ENCODE measurements at places on chromosomes 12 and 14.

DNA sequence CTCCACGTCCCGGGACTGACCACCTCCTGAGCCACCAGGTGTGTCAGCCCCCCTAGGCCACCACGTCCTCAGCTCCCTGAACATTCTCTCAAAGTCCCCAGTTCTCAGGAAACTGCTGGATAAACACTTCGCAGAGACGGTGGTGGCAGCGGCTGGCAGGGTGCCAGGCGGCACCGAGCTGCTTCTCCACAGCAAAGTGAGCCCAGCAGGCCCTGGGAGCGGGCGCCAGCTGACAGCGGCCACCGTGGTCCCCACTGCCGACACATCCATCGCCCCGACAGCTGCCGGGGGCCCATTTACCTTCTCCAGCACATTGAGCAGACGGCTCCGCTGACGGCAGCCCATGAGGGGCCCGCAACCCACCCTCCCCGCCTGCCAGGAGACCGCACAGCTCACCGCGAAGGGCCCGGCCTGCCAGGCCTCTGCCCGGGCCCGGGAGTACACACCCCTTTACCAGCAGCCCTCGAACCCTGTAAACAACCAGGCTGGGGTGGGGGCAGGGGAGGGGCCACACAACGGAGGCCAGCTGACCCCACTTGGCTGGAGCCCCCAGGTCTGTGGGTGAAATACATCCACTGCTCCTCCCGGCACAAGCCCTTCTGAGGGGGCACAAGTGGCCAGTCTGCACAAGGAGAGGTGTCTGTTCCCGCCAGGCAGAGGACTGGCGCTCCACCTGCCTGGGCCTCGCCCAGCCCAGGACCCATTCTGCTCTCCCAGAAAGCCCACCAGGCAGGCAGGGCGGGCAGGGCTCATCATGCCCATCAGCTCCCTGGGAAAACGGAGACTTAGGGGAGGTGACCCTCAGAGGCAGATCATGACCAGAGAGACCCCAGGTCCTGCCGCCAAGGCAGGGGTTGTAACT, 10.5 kb downstream of the AKT1 start:
- DNase-seq, result no peak

DNA sequence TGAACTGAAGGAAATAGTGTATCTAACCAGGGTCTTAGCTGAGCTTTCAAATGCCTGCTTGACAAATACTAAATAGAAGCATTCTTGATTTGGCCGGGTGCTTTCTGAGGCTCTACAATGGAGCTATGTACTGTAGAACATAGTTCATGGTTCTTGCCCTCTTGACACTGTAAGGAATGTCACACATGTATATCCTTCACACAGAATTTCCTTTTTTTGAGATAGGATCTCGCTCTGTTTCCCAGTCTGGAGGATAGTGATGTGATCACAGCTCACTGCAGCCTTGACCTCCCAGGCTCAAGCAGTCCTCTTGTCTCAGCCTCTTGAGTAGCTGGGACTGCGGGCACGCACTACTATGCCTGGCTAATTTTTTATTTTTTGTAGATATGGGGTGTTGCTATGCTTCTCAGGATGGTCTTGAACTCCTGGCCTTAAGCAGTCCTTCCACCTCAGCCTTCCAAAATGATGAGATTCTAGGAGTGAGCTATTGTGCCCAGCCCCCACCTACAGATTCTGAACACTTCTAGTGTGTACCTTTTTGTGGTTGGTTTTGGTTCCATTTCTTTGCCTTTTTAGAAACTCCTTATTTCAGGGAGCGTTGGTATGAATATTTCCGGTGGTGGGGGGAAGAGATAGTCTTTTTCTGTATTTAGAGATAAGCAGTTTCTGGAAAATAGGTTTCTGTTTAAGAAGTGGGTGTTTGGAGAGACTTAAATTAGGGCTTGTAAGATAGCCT, 4.2 kb downstream of the MLXIP start:
- DNase-seq, result no peak

DNA sequence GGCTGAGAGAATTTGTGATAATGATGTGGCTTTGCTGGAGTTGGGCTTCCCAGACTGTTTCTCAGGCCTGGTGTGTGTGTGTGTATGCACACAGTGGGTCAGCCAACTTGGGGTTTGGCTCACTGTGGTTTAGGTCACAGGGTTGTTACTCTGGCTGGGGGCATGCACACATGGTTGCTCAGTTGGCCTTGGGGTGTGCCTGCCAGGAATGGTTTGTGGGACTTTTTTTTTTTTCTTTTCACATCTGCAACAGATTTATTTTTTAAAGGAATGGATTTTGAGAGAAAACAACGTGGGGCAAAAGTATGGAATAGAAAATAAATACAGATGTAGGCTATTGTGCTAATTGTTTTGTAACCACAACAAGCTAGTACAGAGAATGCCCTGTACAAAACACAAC, 25.0 kb upstream of the GTF2A1 start:
- DNase-seq, result no peak

- no peak for DNase-seq
Measured at GRCh38 chr12:100427078-100427477, 46.6 kb upstream of the NR1H4 start.

- DNase-seq, result no peak
Measured at GRCh38 chr14:58787592-58787991, 149.8 kb downstream of the DACT1 start.

DNA sequence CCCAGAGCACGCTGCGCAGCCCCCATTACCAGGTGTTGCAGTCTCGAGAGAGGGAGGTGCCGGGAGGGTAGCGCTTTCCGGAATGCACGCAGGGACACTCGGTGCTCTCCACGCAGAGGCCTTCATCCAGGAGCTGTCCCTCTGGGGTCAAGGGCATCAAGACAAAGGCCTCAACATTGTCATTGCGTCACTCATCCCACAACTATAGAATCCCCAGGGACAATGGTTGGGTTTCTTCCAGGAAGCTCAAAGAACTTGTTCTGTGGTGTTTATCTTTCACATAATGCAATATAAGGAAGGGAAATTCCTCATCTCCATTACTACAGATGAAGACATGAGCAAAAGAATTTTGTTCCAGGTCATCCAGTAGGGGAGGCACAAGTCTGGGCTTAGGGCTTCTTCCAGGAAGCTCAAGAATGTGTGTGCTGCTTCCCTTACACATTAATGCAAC, 52.1 kb downstream of the VWF start:
- no peak for DNase-seq

DNA sequence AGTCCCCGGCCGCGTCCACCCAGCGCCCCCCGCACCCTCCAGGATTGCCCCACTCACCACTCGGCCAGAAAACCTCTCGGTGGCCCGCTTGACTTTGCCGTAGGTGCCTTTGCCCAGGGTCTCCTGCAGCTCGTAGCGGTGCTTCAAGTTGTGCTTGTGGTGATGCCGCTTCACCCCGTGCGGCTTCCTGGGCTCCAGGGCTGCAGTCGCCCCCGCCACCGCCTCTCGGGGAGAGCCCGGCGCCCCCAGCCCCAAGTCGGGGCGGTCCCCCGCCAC, 459 bp downstream of the NUAK1 start:
- no peak for DNase-seq

DNA sequence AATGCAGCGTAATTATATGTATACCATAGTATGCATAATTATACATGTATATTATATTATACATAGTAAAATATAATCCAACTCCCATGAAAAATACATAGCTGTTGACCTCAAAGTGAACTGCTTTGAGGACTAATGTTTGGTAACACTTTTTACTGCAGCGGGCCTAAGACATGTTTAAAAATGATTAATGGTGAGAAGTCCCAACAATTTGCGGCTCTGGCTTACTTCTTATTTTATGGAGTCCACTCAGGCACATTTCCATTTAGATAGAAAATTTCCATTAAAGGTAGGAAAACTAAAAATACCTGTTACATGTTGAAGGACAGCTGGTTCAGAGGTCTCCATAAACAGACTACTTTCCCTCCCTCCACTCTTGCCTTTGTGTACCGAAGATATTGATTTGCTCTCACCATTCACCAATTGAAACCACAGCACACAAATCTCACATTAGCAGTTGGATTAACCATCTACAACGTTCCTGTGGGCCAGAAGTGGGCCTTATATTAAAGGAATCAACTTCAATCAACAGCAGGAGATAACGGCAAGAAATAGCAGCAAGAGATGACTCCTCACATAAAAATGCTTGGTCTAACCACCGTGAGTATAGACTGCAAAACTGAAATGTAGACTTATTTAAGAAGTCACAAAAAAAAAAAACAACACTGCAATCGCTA, 14.1 kb upstream of the NT5DC3 start:
- DNase-seq, result no peak

DNA sequence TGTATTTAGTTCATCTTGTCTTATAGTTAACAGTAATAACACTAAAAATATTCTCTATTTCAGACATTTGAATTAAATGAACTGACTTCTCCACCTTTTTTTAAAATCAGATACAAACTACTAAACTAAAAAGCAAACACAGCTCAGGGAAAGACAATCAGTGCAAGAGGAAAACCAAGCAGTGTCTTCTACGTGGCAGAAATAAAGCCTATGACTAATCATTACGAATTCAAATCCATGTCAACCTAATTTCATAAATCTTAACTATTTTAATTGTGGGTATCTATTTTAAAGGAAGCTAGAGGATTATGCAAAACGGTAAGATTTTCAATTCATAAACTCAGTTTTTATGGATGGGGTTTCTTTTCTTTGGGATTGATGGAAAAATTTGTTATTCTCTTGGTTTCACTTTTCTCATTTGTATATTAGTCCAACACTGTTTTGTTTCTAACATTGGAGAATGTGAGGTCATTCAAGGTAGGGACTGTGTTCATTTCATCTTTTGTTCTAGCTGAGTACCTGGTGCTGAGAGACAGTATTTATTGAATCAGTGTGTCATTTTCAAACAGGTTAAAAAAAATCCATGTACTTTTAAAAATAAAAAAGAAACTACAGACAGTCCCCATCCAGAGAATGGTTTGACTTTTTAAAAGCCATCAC, 12.8 kb upstream of the PALS1 start:
- DNase-seq, result no peak

DNA sequence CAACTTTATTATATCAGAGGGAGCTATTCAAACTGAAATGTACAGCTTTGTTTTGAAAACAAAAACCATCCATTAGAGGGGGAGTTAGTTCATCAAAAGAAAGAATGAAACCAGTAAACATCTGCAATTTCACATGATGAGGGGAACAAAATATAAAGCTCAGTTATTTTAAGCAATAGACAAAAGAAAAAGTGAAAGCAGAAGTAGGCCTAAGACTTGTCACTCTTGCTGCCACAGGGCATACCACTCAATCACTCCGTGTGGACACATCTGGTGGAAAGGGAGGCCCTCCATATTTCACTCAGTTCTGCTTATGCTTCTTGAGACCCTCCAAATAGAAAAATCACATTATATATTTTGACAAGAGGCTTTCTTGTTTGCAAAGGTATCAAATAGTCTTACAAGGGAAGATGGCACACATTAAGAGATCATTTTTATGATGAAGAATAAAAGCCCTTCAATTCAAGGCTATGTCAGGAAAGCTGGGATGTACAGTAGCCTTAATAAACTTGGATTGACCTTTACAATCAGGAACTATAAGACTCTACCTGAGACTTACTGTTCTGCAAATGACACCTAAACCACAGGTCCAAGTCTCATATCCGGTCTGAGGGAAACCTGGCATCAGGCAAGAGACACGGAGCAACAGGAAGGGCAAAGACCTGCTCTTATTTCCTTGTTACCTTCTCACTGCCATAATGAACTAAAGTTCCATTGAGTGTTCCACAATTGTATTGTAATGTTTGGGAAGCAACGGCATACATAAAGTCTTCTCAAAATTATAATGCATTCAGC, 222.5 kb upstream of the GRIP1 start:
- no peak for DNase-seq

DNA sequence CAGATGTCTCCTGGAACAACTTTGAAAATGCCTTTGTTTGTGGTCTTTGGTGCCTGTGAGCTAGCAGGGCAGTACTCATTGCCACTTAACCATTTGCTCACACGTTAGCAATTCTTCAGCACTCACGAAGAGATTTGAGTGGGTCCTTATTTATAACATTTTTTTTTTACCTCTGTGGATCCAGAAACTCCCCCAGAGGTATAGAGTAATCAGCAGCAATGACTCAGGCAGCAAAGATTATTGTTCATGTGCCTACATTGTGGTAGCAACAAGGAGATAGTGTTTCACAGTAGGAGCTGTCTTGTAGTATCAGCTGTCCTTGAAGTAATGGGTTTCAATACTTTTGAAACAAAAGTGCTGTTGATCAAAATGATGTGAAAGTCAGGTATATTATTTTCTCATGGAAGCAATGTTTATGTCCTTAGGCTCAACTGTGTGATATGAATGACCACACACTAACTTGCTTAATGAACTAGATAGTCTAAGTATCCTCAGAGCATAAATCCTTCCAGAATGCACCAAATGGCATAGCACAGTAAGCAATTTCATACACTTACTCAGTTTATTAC, 304.1 kb downstream of the EGLN3 start:
- DNase-seq, result no peak

GRCh38 chr12:112218150-112218549, 92.8 kb downstream of the TRAFD1 start:
- no peak for DNase-seq

DNA sequence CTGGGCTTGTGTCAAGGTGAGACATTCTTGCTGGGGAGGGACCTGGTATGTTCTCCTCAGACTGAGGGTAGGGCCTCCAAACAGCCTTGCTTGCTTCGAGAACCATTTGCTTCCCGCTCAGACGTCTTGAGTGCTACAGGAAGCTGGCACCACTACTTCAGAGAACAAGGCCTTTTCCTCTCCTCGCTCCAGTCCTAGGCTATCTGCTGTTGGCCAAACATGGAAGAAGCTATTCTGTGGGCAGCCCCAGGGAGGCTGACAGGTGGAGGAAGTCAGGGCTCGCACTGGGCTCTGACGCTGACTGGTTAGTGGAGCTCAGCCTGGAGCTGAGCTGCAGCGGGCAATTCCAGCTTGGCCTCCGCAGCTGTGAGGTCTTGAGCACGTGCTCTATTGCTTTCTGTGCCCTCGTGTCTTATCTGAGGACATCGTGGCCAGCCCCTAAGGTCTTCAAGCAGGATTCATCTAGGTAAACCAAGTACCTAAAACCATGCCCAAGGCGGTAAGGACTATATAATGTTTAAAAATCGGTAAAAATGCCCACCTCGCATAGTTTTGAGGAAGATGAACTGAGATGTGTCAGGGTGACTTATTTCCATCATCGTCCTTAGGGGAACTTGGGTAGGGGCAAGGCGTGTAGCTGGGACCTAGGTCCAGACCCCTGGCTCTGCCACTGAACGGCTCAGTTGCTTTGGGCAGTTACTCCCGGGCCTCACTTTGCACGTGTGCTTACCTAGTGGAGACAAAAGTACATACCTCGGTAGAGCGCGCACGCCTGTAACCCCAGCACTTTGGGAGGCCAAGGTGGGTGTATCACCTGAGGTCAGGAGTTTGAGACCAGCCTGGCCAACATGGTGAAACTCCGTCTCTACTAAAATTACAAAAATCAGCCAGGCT, 4.3 kb downstream of the GAPDH start:
- DNase-seq, result no peak

GRCh38 chr14:91957876-91958313, 10.4 kb upstream of the FBLN5 start:
- DNase-seq, result no peak

GRCh38 chr12:5195691-5196090, 152.0 kb downstream of the KCNA5 start:
- no peak for DNase-seq

- DNase-seq, result no peak
Measured at GRCh38 chr14:61706096-61706690, 10.9 kb downstream of the HIF1A start.

- no peak for DNase-seq
Measured at GRCh38 chr12:116152268-116152667, 125.2 kb downstream of the MED13L start.

GRCh38 chr12:45296046-45296586, 80.2 kb downstream of the ANO6 start:
- DNase-seq, result no peak

Measured in CMK (cell line).